ENCODE measurements at places on chromosomes 2 and 18.

DNA sequence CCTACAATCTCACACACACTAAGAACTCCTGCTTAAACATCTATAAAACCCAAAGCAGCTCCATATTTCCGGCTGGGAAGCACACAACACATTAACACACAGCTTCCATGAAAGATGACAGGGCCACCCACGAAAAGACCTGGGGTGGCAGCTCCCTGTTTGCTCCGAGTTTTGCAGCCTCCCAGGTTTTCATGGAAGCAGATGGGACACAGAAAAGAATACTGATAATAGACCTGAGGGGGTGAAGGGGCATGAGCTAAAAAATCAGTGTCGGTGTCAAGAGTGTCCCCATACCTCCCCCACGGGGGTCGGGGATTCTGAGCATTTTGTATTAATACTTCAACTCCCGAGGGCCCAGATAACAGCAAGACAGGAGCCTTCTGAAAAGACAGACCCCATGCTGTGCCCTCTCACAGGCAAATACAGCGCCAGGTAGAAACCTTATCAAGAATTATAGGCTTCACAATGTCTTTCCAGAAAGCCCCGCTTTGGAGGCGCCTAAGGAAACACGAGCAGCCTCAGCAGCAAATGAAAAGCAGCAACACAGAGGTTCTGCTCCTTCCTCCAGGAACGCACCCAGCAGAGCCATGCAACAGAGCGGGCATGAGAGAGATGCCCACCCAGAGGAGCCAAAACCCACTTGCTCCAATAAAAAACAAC lies 50.5 kb downstream of the ZNF516 start:
- no peak for DNase-seq

DNA sequence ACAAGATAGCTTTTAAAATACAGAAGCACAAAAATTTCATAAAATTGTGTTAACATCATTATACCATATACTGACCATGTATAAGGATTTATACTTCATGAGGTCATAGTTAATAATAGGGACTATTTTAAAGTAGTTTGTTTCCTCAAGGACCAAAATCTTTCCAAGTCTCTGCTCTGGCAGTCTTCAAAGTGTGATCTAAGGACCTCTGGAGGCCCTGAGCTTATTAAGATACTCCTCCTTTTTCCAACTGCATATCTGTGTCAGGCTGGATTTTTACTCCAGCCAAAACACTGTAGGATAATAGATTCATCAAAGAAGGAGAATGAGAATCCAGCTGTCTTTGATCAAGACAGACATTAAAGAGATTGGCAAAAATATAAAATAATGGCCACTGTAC lies 1.7 kb upstream of the SCYGR2 start:
- DNase-seq: no peak

DNA sequence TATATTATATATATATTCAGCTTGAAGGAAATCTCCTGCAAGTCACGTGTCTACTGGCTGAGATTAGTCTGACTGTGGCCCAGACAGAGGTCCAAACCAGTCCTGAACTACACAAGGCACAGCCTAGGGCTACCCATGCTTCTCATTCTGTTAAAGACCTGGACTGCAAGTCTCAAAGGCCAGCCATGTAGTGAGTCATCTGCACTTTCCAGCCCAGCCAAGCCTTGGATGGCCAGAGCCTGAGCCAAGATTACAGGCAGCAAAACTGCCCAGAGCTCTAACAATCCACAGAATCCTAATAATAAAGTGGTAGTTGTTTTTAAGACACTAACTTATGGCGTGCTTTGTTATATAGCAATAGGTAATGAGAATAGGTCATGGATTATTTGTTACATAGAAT lies 259.6 kb downstream of the SS18 start:
- no peak for DNase-seq

DNA sequence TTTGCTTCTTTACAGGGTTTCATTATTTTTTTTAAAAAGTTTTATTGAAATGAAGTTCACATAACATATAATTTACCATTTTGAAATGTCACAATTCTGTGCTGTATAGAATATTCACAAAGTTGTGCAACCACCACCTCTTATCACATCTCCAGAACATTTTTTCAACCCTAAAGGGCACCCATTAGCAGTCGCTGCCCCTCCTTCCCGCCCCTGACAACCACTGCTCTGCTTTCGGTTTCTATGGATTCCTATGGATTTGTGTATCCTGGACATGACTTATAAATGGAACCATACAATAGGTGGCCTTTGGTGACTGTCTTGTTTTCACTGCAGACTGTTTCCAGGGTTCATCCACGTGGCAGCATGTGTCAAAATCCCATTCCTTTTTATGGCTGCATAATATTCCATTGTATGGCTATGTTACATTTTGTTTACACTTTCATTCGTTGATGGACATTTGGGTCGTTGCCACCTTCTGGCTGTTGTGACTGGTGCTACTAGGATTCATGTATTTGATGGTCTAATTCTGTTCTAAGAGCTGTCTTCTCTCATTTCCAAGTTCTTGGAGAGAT lies 52.6 kb downstream of the SH3BP4 start:
- no peak for DNase-seq

DNA sequence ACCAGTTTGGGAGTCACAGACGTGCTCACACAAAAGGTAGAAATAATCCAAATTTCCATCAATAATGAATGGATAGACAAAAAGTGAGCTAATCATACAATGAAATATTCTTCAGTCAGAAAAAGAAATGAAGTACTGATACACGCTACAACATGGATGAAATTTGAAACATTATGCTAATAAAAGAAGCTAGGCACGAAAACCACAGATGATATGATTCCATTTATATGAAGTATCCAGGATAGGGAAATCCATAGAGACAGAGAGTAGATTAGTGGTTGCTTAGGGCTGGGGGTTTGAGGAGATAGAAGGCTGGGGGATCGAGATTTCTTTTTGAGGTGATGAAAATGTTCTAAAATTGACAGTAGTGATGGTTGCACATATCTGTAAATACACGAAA lies 43.0 kb upstream of the ATP6V1B1 start:
- no peak for DNase-seq

DNA sequence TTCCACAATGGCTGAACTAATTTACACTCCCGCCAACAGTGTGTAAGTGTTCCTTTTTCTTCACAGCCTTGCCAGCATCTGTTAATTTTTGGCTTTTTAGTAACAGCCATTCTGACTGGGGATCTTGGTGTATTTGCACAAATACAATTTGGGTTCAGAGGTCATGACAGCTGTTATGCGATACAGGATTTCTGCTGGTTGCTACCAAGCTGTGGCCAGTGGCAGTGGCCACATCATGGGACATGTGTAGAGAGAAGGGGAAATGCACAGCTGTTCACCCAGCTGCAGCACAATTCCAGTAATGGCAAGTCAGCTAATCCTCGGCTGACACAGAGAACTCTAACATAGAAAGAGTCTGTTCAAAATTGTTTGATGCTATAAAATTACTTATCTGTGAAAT lies 21.0 kb upstream of the SELENOI start:
- DNase-seq: no peak

DNA sequence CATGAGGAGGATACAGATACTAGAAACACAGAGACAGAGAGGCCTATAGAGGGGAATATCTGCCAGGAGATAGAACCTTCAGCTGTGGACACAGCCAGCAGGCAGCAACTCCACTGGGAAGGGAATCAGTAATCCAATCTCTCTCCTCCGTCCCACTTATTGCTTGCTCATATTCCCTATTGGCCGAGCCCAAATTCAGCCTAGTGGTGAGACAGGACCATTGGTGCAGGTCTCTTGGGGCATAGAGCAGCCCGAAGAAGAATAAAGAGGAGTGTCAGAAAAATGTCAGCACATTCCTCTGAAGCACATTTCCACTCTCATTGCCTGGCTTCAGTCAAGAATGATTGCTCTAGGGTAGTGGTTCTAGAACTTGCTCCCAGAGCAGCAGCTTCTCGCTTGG lies 1091.5 kb upstream of the GYPC start:
- no peak for DNase-seq

DNA sequence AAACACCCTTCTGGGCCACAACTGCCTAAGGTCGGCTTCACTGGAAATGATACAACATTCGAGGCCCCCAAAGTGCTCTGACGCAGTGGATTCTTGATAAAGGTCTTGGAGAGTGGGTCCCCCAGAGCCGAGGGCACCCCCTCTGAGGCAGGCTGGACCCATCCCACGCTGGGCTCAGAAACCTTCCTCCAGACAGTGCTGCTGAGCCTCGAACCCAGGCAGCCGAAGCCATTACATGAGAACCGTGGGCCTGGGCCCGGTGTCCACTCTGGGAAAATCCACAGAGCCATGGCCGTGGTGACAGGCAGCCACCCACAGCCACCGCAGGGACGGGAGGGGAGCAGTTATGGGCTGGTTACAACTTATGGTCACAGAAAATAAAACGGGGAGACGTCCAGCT lies 81.4 kb upstream of the ID2 start:
- no peak for DNase-seq

DNA sequence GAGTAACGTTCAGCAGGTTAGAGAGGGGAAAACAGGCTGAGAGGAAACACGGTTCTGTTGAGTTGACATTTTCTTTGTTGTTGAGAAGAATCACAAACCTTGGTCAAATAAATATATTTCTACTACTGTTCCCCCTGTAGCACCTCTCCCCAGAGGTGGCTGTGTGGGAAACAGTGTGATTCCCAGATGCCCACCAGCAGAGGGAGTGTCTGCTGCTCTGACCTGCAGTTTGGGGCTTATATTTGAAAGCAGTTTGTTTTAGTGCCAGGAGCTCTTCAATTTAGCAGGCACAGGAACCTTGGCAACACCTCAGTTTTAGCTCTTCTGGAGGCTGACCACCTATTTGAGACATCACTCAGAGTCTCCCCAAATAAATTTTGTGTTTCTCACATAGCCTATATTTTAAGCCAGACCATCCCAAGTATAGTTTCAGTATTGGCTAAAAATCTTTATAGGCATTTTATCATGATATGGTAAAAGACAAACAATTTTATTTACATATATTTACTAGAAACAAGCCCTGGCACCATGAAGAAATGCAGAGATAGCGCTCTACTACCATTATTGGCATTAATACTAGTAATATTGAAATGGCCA lies 75.7 kb downstream of the PIK3C3 start:
- no peak for DNase-seq

GRCh38 chr2:42979416-42979869 lies 187.1 kb upstream of the HAAO start:
- no peak for DNase-seq

DNA sequence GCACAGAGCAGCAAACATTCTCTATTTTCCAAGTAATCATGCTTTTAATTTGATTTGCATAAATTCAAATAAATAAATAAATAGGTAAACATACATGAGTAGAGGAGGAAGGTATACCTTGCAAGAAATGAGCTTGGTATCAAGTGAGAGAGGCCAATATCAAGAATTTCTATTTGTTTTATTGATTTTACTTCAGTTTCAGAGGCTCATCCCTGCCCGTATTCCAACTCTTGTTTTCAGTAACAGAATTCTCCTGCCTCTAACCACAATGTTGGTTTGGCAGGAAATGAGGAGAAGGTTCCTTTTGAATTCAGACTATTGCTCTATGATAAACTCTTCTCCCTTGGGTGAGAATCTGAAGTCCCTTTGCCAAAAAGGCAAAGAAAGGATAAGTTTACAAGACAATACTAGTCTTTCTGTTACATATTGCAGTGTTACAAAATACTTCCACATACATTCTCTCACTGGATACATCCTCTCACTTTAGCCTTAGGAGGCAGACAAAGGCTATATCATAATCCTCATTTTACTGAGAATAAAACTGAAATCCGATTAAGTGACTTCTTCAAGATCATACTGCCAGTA lies 68.3 kb upstream of the ZNF397 start:
- DNase-seq: no peak
